Esophagus squamous epithelium (tissue), 5 donors: ENCODE measurements at places on chromosomes 3 and 15.

DNA sequence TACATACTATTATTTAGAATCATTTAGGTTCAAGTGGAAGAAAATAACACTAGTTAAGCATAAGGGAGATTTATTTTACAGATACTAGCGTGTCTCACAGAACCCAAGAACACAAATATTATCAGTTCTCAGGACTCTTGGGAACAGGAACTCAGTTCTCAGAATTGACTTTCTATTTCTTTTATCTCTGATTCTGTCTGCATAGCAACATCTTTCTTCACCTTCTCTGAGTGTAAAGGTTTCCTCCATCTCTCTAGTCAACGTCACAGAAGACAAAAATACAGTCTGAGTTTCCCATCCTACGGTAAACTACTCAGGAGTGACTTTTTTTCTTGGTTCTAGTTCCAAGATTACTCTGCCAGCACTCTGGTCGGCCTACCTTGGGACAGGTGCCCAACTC lies 220.0 kb downstream of the SV2B start:
- no peak for DNase-seq

- no peak for DNase-seq
Observed at GRCh38 chr3:44665173-44665572, 16.6 kb downstream of the ZNF35 start.

GRCh38 chr3:150830094-150830681 lies 67.2 kb upstream of the SIAH2 start:
- DNase-seq: no peak

GRCh38 chr3:126064627-126065258 lies 19.2 kb downstream of the SLC41A3 start:
- no peak for DNase-seq

DNA sequence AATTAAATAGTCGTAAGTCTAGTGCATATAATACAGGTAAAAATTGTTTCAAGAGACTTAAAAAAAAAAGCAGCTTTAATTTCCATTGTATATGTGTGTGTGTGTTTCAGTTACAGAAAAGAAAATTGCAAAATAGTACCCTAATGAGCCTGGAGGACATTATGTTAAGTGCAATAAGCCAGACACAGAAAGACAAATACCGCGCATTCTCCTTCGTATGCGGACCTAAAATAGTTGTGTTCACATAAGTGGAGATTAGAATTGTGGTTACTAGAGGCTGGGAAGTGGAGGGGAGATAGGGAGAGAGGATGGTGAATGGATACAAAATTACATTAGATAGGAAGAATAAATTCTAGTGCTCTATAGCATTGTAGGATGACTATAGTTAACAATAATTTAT lies 3.6 kb downstream of the MESD start:
- no peak for DNase-seq

GRCh38 chr15:78943692-78944091 lies 1.2 kb downstream of the CTSH start:
- no peak for DNase-seq

DNA sequence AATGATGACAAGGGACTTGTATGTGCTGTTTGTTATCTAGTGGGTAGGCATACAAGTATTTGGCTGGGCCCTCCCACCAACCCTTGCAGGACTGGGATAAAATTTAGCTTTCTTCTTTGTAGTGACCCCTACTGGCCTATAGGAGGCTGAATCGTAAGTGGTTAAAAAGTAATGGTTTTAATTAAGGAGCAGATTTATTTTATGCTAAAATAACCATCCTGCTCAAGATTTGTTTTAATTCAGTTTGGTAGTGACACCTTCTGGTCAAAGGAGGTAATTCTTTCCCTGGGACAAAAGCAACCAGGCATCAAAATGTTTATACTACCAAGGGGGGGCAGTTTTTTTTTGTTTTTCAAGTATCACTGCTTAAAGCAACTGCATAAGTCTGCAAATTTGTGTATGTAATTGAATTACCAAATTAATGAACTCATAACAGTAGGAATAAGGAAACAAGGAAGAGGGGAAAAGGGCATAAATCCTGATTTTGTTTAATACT lies 70.7 kb downstream of the TOP2B start:
- DNase-seq: no peak
